ENCODE measurements at places on chromosomes 5 and 9.

DNA sequence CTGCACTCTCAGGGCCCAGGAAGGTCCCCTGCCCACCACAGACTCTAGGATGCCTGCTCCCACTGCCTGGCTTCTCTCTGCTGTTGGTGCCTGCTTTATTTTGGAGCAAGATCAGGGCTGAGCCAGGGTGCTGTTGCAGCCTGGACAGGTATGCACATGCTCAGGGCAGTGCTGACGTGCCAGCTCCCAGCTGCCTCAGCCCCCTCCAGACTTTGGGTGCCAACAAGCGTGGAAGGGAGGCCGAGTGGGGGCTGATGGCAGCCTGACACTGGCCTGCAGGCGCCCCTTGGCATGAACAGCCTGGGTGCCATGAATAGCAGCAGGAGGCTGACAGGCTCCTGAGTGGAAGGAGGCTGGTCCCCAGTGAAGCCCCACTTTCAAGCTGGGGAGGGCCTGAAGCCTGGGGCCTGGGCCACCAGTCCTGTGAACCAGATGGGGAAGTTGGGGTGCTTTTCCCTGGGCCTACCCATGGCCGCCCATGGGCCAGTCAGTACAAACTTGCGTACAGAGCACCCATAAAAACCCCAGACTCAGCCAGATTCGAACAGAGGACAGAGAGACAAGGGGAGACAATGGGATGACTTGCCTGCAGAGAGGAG lies 6.8 kb downstream of the AMBP start:
- DNase-seq: no peak

- DNase-seq: no peak
These were observed 74.4 kb downstream of the ATG10 start for GRCh38 chr5:82046276-82046647.

DNA sequence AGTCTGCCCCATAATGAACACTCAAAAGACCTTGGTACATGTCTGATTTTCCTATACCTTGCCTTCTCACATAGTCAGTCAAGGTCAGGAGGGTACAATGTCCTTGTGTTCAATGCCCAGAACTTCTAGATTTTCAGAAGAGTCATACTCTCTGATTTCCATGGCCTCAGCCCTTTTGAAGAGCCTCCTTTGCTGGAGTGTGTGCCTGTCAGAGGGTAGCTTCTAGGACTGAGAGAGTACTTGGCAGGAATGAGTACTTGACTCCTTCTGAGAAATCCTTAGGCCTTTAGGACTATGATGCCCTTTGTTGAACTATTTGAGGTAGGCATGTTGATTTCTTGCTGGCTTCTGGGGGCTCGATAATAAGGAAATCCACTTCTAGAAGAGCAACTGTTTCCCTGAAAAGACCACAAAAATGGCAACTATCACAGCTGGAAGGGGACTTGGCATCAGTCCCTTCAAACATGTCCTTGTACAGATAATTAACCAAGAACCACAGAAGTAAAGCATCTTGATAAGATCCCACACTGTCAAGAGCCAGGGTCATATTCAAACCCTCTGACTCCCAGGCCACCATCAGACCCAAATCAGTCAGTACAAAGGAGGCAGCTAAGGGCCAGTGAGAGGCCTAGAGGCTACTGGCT lies 10.6 kb upstream of the MEGF9 start:
- DNase-seq: no peak

DNA sequence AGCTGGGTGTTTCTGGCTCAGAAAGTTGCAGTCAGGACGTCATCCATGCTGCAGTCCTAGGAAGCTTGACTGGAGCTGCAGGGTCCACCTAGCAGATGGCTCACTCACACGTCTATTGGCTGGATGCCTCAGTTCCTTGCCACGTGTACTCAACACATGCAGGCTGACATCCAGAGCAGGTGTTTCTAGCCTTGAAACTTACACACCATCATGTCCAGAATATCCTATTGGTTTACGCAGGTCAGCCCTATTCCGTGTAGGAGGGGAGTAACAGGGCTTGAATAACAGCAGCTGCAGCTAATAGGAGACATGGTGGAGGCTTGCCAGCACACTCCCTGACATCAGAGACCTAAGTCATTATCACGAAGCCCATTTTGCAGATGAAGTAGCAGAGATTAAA lies 473.5 kb downstream of the ACTL7B start:
- no peak for DNase-seq

DNA sequence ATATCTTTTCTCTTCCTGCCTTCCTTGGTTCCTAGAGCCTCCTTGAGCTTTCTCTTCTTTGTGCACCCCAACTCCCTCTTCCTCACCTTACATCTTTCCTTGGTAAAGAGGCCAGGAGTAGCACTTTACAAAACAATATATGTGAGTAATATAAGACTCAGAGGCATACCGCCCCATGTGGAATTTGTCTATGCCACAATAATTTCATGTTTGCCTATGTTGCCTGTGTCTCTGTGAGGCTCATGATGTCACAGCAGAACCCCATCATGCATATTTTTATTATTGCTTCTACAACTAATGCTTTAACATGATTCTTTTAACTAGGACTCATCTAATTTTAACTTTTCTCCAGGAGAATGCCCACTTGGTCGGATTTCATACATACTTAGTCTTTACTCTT lies 15.0 kb upstream of the LVRN start:
- DNase-seq: no peak

DNA sequence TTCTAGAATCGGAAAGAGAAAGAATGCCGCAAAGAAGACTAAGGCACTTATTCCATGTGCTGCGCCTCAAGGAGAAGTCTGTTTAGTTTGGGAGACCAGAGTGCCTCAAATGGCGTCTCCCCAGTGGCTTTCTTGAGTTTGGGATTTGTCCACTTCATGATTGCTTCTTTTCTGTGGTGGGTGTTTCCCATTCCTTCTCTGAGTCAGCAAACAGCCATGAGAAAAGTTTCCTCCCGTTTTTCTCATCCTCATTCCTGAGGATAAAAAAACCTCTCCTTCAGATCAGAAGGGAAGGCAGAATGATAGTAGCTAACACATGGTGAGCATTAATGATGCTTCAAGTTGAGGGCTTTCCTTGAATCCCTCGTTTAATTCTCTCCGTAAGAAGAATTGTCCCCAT lies 275.9 kb upstream of the WWC1 start:
- DNase-seq: no peak

GRCh38 chr9:79408200-79408599 lies 163.6 kb upstream of the TLE4 start:
- DNase-seq: no peak

DNA sequence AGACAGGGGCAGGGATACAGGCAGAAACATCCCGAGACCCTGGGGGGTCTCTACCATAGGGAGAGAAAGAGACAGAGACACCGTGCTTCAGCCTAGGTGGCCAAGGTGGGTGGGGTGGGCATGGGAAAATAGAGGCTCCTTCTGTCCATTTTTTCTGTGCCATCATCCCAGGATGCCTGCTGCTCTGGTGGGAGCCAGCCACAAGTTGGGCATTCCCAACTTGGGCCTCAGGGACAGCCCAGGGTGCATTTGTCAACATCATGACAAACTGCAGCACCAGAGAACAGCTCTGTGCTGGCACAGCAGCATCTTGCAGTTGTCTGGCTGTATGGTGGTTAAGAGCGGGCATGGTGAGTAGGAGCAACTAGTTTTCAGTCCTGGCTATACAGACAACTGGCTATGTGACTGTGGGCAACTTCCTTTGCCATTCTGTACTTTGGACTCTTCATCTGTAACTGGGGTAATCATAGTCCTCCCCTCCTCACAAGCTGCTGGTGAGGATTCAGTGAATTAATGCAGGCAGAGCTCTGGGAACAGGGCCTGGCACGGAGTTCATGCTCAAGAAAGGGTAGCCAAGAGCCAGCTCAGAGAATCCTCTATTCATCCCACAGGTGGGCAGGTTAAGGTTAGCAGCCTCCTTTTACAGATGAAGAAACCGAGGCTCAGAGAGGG lies 100.4 kb downstream of the RGS3 start:
- DNase-seq: no peak

GRCh38 chr9:13779106-13779505 lies 499.6 kb upstream of the MPDZ start:
- no peak for DNase-seq

DNA sequence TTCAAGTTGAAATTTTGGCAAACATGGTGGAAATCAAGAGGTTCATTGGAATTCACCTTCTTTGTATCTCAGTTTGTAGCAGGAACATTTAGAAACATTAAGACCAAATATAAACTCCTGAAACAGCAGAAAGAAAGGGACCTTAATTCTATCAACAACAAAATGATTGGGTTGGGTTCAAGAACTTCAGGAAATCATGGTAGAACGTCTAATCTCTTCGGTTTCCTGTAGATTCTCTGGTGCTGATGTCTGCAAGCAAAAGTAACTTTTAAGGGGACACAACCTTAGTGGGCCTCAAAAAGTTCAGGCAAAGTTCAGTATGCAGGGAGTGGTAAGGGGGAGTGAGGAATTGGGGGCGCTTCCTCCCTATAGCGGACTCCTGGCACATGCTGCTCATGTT lies 3.4 kb downstream of the IL33 start:
- DNase-seq: no peak

DNA sequence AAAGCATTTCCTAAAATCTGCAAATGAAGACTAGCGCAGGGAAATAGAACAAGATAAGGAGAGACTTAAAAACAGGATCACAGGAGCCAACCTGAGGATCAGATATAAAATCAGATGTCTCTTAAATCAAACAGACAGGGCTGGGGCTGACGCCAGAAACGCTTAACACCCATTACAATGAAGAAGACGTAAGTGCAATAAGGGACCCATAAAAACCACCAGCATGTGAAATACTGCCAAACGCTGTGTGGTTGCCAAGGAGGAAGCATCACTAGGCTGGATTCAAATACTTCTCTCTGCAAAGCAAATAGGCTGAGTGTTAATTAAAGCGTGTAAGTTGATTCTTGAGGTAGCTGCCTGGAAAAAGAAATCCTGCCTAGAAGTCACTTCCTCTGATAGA lies 74.4 kb upstream of the ATP10B start:
- DNase-seq: no peak

- DNase-seq: no peak
These were observed 128.0 kb downstream of the SYK start for GRCh38 chr9:90929626-90930025.

GRCh38 chr5:22560147-22560546 lies 293.0 kb downstream of the CDH12 start:
- DNase-seq: no peak

- no peak for DNase-seq
These were observed 8.1 kb upstream of the ROR2 start for GRCh38 chr9:91958174-91958573.
